Stimulated activated CD8-positive, alpha-beta memory T cell treated with anti-CD3 and anti-CD28 coated beads, Interleukin-4, amount 100 ng/mL, for 4 hours (primary cell): ENCODE measurements at places on chromosomes 4 and X.

- DNase-seq, result no peak
Observed at GRCh38 chrX:13545726-13546125, 23.7 kb upstream of the EGFL6 start.

DNA sequence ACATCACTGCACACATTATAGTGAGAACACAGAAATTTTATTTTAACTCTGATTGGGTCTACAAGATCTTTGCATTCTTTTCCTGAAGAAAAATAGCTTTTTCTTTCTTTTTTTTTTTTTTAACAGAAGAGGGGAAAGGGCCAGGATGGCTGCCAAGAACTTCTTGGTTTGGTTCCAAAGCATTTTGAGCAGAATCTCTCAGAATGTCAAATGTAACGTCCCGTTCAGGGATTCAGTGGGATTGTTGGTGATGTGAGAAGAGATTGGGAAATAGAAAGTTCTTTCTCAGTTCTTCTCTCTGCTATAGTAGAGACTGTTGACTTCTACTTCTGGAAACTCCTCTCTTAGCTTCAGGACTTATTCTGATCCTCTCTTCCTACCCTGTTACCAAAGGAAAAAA, 70.9 kb upstream of the CBR4 start:
- DNase-seq, result no peak

GRCh38 chr4:115418635-115419396, 305.4 kb upstream of the NDST4 start:
- no peak for DNase-seq

DNA sequence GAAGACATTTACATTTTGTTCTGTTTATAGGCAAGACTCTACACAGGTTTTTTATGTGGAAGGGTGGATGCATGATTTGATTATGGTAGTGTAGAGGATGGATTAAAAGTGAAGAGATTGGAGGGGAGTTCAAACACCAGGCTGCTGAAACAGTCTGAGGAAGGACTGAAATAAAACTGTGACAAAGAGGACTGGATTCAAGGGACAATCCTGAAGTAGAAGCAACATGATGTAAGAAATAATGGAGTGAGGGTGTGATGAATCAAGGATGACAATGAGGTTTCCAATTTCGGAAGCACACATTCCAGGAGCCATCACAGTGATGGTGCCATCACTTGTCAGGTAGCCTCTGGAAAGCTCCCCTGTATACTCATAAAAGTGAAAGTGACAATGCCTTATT, 103.5 kb downstream of the SYNPO2 start:
- DNase-seq, result no peak

DNA sequence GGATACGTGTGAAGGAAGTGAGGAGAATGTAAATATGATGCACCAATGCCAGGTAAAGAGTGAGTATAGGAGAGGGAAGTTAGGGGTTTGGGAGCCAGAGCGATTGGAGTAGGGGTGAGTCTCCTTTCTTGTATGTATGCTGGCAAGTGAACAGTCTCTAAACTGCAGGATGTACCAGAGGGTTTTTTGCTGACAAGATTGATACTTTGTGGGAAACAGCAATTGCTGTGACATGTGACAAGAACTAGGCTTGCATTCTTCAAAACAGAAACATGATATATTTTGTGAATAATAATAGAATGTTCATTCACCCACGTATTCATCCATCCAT, 706 bp downstream of the CHIC1 start:
- no peak for DNase-seq

- DNase-seq, result no peak
Observed at GRCh38 chrX:24480400-24480865, 15.3 kb downstream of the PDK3 start.

GRCh38 chrX:50577326-50577725, 106.7 kb upstream of the DGKK start:
- no peak for DNase-seq

DNA sequence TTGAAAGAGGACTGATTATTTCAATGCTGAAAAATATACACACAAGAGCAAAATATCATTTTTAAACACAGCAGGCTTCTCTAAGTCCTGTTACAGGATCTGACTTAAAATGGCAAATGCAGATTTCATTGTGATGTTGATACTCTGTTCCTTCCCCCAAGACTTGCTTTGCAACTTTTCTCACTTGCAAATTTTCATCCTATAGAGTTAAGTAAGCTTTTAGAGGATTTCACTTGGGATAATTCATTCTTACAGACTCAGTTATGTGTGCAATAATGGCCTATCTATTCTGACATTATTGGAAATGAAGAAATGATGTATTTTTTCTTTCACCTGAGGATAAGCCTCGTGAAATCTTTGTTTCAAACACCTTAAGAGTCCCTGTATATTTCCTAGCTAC, 2403.2 kb downstream of the ARAP2 start:
- no peak for DNase-seq

DNA sequence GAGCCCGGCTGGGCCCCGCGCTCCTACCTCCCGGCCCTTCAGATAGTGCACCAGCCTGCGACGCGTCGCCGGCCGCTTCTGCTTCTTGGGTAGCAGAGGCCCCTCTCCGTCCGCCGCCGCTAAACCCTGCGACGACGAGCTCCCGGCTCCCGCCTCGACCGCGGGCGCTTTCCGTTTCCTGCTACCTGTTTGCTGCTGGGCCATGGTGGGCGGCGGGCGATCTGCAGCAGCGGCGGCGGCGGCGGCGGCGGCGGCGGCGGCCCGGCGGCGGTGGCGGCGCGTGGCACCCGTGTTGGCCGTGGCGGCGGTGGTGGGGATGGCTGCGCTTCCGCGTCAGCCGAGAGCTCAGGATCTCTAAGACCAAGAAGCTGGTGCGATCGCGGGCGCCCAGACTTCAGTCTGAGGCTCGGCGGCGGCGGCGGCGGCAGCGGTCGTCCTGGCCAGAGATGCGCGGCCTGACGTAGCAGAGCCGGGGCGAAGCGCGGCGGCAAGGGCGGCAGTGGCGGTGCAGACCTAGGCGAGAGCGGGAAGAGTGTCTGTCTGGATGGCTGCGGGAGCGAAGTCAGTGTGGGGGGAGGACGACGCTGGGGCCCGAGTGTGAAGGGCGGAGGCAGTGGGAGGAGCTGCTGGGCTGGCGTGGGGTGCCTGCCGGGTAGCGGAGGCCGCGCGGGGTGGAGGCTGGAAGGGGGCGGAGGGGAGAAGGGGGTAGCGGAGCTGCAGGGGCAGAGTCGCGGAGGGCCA, at the start of gene DCAF12L2:
TSS of gene DCAF12L2 (minus strand) at position 569 of the 741 bp plus-strand sequence. CDS start at position 204, 365 bp downstream.
- DNase-seq, result no peak

GRCh38 chr4:98210281-98210680, 50.9 kb upstream of the RAP1GDS1 start:
- DNase-seq, result no peak

GRCh38 chr4:17630228-17630627, 15.8 kb downstream of the MED28 start:
- DNase-seq, result no peak

DNA sequence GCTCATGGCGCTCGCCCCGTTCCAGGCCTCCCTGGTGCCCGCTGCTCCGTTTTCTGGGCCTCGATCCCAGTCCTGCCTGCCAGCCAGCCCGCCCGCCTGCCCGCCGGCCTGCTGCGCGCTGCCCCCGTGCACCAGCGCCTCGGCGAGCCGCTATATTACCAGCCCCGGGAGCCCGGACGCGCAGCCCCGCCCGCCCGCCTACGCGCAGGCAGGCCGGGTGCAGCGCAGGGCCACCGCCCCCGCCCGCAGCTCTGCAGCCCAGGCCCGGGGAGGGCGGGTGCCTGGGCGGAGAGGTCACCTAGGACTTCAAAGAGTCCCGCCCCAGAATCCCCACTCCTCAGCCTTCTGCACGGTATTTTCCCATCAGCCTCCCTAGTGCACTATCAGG, at the start of gene MAOB:
TSS of gene MAOB (minus strand) at position 157 of the 388 bp plus-strand sequence. CDS start at position 6, 151 bp downstream.
- no peak for DNase-seq

DNA sequence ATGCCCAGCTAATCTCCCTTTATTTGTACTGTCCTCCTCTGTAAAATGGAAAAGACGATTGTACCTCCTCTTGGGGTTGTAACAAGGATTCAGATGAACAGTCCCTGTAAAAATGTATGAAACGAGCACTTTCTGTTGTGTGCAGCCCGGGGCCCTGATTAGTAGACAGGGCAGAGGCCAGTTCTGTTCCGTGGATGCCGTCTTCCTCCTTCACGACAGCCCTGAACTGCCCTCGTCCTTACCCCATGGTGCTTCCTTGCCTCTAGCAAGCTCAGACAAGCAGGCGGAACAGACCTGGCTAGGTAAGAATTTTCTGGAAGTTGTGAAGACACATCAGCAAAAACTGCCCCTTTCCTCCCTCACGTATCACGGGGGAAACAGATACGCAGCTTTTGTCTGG, 22.3 kb upstream of the TADA2B start:
- no peak for DNase-seq

- no peak for DNase-seq
Observed at GRCh38 chr4:4922441-4922840, 63.0 kb downstream of the MSX1 start.

GRCh38 chr4:102624505-102624904, 123.3 kb downstream of the NFKB1 start:
- DNase-seq, result no peak

DNA sequence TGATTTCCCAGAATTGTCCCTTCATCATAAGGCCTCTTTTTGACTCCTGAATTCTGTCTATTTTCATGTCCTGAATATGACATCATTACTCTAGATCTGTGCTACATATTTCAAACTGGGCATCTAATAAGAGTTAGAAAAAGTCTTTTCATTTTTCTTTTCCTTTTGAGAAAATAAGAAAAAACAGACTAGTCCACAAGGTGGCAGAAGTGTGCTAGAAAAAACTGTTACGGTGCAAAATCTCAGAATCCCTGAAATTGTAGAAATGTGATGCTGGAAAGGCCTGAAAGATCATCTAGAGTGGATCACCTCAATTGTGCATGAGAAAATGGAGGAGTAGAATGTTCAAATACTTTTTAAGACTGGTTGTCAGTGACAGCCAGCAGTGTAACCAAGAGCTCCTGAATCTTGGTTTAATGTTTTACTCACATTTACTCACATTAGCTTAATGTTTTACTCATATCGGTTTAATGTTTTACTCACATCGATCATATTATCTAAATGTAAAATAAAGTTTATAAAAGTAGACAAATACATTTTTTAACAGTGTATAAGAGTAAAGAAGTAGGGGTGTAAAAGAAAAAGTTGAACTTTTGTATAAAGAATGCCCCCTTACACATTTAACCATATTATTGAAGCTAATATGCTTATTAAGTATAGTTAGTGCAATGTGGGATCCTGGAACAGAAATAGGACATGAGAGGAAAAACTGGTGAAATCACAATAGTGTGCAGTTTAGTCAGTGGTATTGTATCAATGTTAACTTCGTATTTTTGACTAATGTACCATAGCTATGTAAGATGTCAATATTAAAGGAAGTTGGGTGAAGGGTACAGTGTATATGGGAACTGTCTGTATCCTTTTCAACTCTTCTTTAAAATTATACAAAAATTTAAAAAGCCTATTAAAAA, 15.2 kb downstream of the ASB11 start:
- DNase-seq, result no peak

DNA sequence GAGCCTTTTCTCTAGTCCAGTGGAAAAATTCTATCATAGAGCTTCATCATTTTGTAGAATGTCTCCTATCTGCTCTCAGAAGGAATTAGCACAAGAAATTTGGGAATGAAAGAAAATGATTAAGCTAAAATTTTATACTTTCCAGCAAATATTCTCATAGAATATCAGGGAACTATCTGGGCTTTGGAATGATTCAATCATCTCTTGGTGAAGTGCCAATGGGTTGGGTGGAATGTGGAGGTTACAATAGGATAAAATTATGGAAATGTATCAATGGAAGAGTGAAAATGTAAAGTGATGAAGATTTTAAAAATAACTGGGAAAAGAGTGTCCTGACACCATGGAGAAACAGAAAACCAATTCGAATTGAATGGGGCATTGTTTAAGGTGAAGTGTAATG, 119.0 kb upstream of the MID1 start:
- DNase-seq, result no peak

DNA sequence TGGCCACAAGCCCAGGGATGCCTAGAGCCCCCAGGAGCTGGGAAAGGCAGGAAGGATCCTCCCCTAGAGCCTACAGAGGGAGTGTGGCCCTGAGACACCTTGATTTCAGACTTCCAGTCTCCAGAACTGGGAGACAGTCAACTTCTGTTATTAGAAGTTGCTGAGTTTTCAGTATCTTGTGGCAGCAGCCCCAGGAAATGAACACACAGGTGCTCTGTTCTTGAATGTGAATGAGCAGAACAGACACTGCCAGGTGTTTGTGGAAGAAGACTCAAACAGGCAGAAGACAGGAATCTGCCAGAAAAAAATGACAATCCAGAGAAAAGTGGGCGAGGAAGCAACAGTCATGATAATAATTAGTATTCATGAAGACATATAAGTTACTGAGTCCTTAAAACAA, 64.5 kb upstream of the STS start:
- DNase-seq, result no peak

DNA sequence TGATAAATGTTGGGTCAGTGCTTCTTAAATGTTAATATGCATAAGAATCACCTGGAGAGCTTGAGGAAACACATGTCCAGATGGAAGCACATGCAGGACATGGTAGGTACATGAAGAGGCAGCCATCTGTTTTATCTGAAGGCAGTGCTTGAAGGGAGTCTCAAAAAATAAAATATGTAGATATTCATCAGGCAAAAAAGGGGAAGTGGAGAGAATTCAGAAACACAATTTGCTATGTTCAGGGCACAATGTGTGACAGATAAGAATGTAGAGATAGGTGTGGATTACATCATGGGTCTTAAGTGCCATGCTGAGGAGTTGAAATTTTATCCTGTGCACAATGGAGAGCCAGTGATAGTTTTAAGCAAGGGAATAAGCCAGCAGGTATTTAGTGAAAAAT, 59.6 kb upstream of the CASK start:
- DNase-seq, result no peak

DNA sequence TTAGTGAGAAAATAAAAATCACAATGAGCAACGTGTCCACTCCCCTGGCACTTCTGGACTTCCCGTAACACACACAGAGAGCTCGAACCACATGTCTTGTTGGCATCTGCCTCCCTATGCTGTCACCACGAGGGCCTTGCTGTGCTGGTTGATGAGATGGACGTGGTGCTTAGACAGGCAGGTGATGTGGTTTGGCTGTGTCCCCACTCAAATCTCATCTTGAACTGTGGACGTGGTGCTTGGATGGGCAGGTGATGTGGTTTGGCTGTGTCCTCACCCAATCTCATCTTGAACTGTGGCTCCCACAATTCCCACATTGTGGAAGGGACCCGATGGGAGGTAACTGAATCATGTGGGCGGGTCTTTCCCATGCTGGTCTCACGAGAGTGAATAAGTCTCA, 40.0 kb downstream of the FGFRL1 start:
- DNase-seq, result no peak

DNA sequence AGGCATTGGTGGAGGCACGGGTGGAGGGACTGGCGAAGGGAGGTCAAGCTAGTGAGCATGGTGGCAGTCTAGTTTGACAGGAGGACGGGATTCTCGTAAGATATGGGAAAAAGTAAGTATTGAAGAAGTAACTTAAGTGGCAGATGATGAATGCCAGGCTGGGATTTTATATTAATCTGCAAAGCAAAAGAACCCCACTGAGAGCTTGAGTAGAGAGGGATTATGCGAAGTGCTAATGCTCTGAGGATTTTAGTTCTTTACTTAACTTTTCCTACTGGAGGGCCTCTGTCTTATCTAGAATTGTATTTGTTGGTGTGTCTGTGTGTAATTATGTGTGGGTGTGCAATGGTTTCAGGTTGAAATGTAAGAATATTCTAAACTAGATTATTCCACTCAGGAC, 327.9 kb downstream of the FAT4 start:
- DNase-seq, result no peak

GRCh38 chrX:108732630-108733321, 3.6 kb downstream of the IRS4 start:
- no peak for DNase-seq

GRCh38 chr4:38805530-38806145, 1.0 kb upstream of the TLR1 start:
- DNase-seq, result no peak

GRCh38 chr4:39608451-39608850, 30.2 kb downstream of the SMIM14 start:
- DNase-seq, result no peak
